ENCODE measurements at places on chromosomes 11 and 22. TPM values are rescaled to one million over a fixed set of nuclear protein-coding genes. Genes with fewer than 3 reads are reported as not detected.

TEAD1 gene
- total RNA-seq = 176 TPM

TUB gene
- 19.2 TPM for total RNA-seq

SLC7A4 gene
- under 0.01 TPM for total RNA-seq

DNA sequence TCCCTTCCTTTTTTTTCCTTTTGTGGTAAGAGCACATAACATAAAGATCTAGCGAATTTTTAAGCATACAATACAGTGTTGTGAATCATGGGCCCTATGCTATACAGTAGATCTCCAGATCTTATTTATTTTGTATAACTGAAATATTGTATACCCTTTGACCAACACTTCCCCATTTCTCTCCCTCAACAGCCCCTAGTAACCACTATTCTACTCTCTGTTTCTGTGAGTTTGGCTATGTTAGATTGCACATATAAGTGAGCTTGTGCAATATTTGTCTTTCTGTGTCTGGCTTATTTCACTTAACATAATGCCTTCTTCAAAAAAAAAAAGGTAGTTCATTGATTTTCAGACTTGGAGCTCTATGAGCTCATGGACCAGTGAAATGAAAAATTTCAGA lies 180.5 kb downstream of the C11orf91 start:
- no peak overlapping the region for H3K4me3 ChIP-seq
- DNase-seq = no peak

DNA sequence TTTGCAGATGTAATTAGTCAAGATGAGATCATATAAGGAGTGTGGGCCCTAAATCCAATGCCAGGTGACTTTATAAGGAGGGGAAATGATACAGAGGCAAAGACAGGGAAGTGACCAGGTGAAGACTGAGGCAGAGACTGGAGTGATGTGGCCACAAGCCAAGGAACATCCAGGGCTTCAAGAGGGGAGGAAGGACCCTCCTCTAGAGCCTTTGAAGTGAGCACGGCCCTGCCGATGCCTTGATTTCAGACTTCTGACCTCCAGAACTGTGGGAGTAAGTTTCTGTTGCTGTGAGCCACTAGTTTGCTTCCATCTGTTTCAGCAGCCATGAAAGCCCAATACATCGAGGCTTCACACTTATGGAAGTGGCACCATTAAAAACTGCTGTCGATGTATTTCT lies 78.7 kb downstream of the SHANK2 start:
- no peak for DNase-seq
- H3K4me1 ChIP-seq = no peaks in the 10 kb centered on the region
- no peak overlapping the region for H3K4me3 ChIP-seq
- peaks cover 3% of the 10 kb centered on the region for H3K27me3 ChIP-seq
- H3K36me3 ChIP-seq = no peaks in the 10 kb centered on the region

GRCh38 chr22:27135031-27135981 lies 477.9 kb downstream of the MIAT start:
- H3K4me1 ChIP-seq = peaks cover 47% of the 10 kb centered on the region
- H3K27ac ChIP-seq = peak overlapping the region; percentile 91
- H3K36me3 ChIP-seq = no peaks in the 10 kb centered on the region
- H3K4me3 ChIP-seq = no peak overlapping the region
- no peaks in the 10 kb centered on the region for H3K27me3 ChIP-seq
- DNase-seq = peak; percentile 91

DNA sequence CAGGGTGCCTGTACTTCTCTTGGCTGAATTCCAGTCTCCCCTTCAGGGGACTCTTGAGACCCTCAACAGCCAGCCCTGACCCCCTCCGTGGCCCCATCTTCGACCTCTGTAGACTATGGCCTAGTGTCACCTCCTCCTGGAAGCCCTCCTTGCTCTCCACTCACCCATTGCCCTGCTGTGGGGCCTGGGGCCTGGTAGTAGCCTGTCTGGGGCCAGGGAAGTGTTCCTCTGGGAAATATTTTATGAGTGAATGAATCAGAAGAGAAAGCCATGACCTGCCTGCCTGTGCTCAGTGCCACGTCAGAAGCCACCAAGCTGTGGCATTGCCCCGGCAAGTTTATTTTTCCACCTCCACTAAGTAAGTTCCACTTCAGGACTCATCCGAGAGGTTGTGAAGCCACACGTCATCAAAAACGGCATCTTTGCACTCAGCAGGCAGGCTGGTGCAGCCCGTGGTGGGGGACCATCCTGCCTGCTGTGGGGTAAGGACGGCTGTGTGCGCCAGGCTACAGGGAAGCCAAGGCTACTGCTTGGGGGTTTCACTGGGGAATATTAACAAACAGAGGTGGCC lies 59.6 kb upstream of the PPARA start:
- peaks cover 91% of the 10 kb centered on the region for H3K4me1 ChIP-seq
- no peaks in the 10 kb centered on the region for H3K27me3 ChIP-seq
- peaks cover 87% of the 10 kb centered on the region for H3K36me3 ChIP-seq
- DNase-seq = peak; percentile 98
- H3K4me3 ChIP-seq = peak overlapping the region; percentile 80

GRCh38 chr11:11611381-11611780 lies 10.4 kb downstream of the GALNT18 start:
- H3K36me3 ChIP-seq = no peaks in the 10 kb centered on the region
- no peak for DNase-seq
- no peak overlapping the region for H3K4me3 ChIP-seq
- no peak overlapping the region for H3K27ac ChIP-seq
- peaks cover 6% of the 10 kb centered on the region for H3K4me1 ChIP-seq

DNA sequence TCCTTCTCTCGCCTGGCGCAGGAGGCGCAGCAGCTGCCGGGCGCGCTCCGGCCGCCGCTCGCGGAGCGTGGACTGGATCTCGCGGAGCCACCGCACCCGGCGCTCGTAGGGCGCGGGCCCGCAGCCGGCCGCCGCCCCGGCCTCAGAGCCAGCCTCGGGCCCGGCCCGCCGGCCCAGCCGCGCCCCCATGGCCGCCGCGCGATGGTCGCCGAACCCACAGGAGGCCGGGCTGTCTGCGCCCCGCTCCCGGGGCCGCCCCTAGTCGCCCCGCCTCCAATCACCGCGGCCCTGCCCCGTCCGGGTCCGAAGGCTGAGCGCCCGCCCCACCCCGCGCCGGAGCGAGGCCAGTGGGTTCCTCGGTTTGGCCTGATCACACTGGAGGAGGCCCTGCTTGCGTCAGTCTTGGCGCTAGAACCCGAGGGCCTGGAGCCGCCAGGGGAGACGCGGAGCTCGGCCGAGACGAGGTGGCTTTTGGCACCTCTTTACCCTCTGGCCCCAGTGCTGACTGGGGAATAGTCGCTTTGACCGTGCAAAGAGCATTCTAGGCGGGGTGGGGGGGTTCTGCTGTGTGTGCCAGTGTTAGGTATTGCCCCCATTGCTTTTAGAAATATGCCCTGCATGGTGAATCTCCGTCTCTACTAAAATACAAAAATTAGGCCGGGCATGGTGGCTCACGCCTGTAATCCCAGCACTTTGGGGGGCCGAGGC lies at the start of gene LRRC75B:
Gene LRRC75B (minus strand): TSS at position 223 of the 708 bp plus-strand sequence. CDS start 34 bp downstream, at position 189.
- DNase-seq = peak; percentile 100
- no peaks in the 10 kb centered on the region for H3K27me3 ChIP-seq
- peak within 1 kb of the TSS; percentile 48 for H3K27ac ChIP-seq
- no peaks in the 10 kb centered on the region for H3K36me3 ChIP-seq
- peaks cover 7% of the 10 kb centered on the region for H3K4me1 ChIP-seq

DNA sequence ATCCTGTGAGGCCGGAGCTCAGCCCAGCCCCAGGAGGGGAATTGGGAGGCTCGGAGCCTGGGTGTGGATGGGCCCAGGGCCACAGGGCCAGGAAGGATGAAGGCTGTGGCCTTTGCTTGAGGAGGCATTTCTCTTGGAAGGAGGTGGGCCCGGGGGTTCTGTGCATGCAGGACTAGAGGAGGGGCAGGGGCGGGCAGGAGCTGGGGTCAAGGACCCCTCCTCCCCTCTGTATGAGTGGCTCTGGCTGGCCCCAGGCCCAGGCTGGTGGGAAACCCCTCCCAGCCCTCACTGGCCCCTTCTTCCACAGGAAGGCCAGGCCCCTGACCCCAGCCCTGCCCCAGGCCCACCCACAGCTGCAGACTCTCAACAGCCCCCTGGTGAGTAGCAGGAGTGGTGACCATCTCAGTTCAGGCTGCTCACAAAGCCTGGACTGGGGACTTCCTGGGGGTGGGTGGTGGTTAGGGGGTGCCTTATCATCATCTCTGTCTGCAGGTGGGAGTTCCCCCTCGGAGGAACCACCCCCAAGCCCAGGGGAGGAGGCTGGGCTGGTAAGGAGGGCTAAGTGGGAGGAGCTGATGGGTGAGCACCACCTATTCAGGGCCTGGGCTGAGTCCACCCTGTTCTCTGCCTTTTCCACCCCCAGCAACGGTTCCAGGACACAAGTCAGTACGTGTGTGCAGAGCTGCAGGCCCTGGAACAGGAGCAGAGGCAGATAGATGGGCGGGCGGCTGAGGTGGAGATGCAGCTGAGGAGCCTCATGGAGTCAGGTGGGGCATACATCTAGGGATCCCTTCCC lies 6.0 kb downstream of the KCNK7 start:
- no peak for DNase-seq
- no peak overlapping the region for H3K4me3 ChIP-seq
- H3K27me3 ChIP-seq = no peaks in the 10 kb centered on the region
- no peak overlapping the region for H3K27ac ChIP-seq
- peaks cover 44% of the 10 kb centered on the region for H3K36me3 ChIP-seq
- peaks cover 17% of the 10 kb centered on the region for H3K4me1 ChIP-seq
